Ureter (tissue), 1 donor: ENCODE measurements at places on chromosomes 2 and 18. TPM values are rescaled to one million over a fixed set of nuclear protein-coding genes. Genes with fewer than 3 reads are reported as not detected.

DNA sequence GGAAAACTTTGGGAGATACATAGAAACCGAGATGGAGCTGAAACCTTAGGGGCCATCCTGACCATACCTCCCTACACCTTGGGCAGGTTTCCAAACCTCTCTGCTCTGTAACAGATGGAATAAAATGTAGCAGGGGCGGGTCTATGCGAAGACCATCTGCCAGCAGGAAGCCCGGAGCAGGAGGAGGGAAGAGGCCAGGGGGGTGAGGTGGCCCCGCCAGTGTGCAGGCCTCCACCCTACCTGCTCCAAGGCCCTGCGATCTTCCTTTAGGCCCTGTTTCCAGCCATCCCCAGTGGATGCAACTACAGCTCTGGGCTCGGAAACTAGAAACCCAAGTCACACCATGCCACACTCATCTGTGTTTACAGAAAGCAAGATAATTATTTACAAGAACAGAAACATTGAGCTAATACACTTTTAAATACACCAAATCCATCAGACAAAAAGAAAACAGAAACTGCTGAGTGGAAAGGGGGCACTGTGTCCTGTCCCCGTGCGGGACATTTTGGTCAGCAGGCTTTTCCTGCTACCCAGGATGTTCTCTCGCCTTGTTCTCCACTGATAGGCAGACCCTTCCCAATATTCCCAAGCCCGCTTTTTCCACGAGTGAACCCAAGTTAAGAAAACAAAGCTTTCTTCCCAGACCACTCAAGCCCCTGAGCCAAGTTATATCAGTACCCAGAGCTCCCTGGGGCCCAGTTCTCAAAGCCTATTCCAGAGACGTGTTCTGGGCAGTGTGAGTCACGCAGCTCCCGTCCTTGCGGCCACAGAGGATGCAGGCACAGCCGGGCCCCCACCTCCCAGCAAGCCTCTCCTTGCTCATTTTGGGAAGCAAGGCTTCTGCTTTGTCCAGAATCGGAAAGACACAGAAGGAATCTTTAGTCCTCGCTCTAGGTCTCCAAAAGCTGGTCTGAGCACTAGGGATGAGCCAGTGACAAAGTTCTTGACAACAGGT lies 17.3 kb downstream of the CIB4 start:
- no peak for DNase-seq

DNA sequence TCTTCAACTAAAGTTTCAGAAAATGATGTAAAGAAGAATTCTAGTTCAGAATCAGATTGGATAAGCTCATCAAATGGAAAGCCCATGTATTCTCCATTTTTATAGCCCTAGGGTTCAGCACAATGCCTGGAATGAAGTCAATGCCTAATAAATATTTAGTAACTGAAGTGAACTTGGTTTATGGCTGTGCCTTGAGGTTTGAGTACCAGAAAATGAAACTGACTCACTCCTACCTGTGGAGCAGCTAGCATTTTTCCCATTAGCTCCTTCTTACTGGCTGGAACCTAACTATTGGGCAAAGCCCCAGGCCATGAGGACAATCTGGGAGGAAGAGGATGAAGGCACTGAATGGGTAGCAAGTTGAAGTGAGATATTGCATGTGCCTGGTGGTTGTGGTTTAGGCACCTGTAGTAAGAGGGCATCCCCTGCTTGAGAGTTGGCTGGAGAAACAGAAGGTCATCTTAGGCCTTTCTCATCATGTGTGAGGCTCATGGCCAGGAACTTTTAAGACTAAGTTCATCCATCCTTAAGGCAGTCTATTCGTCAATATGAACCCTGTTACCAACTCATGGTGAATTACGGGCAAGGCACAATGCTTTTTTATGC lies 85.0 kb upstream of the LYPD1 start:
- no peak for DNase-seq

DNA sequence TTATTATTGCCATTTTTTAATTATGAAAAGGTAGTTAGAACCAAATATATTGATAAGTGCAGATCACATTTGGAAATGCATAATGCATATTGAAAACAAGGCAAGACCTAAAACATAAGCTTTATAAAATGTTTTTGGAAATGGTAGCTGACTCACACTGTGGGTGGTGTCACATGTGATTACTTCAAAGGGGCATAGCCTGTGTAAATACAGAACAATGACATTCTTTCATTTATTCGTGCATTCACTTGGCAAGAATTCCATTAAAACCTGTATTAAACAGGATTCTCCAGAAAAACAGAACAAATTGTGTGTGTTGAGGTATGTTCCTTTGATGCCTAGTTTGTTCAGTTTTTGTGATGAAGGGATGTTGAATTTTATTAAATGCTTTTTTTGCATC lies 427.3 kb upstream of the ST6GAL2 start:
- DNase-seq = no peak

- no peak for DNase-seq
These were observed 286.8 kb downstream of the MYCN start for GRCh38 chr2:16226943-16227664.

DNA sequence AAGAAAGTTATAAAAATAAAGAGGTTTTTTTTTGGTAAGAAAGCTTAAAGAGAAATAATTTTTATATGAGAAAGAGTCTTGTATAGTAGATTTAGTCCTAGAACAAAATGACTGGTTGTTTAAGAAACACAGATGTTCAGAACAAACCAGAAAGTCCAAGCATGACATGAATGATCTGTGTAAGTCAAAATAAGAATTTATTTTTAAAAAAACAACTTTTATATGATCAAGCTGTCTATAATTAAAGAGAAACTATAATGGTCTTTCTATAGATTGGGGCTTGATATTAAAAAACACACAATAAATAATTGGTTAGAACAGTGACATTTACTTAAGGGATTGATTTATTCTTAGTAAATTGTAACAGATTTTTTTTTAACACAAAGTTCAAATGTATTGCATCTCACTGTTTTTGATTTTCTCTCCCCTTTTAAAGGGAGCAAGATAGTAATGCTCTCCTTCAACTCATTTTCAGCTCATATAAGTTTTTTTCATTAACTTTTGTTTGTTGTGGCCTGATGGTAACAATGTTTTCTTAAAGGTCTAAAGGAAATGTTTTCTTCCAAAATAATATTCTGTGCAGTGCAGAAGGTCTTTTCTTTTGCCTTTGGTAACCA lies 1256.8 kb downstream of the LRP1B start:
- DNase-seq = no peak

DNA sequence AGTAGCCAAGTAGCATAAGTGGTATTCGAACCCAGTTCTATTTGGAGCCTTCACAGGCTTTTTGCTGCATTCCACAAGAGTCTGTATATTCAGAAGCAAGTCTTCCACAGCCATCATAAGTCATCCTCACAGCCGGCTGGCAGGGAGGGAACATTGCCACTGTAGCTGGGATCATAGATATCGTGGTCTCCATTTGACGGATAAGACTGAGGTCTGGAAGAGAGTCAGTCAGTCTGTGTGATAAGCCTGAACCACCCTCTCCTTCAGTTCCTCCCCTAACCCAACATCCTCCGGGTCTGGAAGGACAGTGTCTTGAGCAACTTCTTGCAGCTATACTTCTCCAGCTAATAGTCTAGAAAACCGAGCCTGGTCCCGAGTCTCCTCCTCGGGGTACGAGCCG lies 17.0 kb upstream of the C1QL2 start:
- DNase-seq = no peak

DNA sequence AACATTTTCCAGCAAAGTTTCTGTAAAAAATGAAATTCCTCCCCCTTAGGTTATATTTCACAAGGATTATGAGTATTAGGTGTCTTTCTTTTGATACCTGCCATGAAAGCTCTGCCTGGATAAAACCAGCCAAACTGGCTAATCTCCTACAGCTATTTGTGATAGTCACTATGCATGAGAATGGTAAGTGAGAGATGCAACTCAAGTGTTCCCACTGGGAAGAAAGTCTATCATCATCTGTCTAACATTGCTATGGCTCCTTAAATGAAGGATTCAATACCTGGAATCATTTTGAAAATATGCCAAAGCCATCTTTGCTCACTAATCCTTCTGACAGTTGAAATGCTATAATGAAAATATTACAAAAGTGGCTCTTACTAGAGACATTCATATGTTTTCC lies 339.9 kb upstream of the LRRTM4 start:
- DNase-seq = no peak

DNA sequence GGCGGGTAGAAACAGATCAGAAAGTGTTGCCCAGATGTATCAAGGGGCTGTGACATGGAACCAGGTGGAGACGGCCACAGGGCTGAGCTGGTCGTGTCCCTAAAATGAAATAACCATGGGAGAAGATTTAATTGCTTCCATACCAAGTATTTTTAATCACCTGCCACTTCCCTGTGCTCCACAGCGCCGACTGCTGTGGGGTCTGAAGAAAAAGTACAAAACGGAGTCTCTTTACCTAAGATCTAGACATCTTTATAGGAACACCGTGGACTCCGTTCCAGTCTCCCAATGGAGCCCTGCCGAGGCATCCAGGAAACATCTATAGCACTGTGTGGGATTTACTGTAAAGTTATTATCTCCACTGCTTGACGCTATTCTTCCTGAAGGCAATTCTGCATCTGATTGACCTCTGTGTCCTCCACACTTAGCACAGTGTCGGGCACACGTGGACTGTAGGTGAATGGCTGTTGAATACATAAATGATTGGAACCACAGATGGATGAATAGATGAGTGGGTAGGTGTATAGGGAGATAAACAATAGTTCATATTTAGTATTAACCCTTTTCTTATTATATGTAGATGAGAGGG lies 21.6 kb upstream of the GYPC start:
- DNase-seq = no peak

DNA sequence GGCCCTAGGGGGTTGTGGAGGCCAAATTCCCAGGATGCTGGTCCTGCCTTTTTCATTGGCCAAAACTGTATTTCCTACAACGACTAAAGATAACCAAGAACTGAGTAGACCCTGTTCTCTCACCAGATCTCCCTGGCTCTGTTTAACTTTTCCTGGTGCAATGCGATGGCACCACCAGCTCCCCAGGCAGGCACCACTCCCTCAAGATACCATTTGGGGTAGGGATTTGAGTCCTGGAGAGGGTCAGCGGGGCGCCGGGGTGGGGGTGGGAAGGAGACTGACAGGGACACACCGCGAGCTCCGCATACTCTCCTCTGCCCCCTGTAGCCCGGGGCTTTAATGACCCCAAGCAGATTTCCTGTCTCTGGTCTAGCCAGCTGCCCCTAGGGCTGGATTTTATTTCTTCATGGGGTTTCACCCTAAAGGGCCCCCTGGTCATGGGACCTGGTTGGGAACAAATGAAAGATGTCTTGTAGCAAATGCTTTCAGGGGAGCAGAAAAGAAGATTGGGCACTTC lies 7.3 kb downstream of the SIX2 start:
- no peak for DNase-seq

GRCh38 chr2:151098841-151099240 lies 162.8 kb downstream of the RBM43 start:
- DNase-seq = no peak

GRCh38 chr2:84851876-84852275 lies 29.0 kb downstream of the TRABD2A start:
- no peak for DNase-seq

DNA sequence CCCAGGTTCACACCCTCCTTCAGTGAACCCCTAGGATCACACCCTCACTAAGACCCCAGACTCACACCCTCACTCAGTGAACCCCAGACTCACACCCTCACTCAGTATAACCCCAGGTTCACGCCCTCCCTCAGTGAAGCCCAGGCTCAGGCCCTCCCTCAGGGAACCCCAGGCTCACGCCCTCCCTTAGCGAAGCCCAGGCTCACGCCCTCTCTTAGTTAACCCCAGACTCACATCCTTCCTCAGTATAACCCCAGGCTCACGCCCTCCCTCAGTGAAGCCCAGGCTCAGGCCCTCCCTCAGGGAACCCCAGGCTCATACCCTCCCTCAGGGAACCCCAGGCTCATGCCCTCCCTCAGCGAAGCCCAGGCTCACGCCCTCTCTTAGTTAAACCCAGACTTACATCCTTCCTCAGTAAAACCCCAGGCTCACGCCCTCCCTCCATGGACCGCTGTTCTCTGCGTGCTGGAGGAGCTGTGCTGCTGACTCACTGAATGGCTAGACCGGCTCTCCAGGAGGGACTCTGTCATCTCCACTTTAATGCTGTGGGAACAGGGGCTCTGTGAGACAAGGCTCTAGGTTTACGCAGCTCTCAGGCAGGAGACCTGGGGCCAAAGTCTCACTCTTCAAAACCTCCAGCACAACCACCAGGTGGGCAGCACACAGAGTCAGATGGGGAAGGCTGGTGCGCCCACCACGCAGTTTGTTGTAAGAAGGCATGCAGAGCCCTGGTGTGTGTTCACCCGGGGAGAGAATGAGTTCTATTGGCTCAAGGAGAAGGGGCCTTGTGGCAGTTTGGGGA lies 506.9 kb upstream of the MYT1L start:
- peak; percentile 29 for DNase-seq

- no peak for DNase-seq
These were observed 15.4 kb upstream of the MLPH start for GRCh38 chr2:237471438-237472186.

GRCh38 chr18:69725009-69725408 lies 222.7 kb downstream of the CD226 start:
- no peak for DNase-seq

DNA sequence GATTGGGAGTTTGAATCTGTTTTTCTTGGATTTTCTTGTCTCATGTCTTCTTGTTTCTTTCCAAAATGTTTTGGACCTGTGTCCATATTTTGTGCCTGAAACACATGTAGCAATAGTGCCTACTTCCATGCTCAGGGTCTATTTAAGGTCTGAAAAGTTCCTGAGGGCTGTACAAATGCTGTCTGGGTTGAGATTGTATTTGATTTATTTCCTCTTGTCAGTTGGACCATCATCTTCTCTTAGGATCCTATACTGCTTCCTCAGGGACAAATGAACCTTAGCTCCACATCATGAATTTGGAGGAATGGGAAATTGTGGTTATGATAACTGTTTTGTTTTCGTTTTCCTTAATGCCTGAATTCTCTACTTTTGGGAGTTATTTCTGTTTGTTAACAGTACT lies 59.9 kb downstream of the UBR3 start:
- no peak for DNase-seq

GRCh38 chr2:1856922-1857321 lies 112.6 kb upstream of the PXDN start:
- no peak for DNase-seq

Gene RAX
- total RNA-seq = not detected

Gene ANKAR
- 18.7 TPM for total RNA-seq

Gene PAX3
- total RNA-seq = not detected

Gene HRH4
- total RNA-seq = not detected

Gene TEKT4
- total RNA-seq = not detected

Gene UCN
- 0.68 TPM for total RNA-seq

Gene FAM161A
- total RNA-seq = 2.7 TPM

Gene ERFE
- 1.8 TPM for total RNA-seq

Gene SMC6
- total RNA-seq = 14.1 TPM

Gene RNF152
- 52.9 TPM for total RNA-seq

Gene OTX1
- 0.36 TPM for total RNA-seq

Gene RAMP1
- total RNA-seq = 49.0 TPM

Gene OSGEPL1
- total RNA-seq = 8.5 TPM
